A549 treated with RU486 at 1 μM for 4 hours (cell line): ENCODE measurements at places on chromosomes 5 and 9. TPM values are rescaled to one million over a fixed set of nuclear protein-coding genes. Genes with fewer than 3 reads are reported as not detected.

ZFP2 gene
- total RNA-seq, result not detected in 5 replicates

FOXD4L4 gene
- 0.03 TPM in 1 of 5 replicates, not detected in the others for total RNA-seq

PTGES gene
- 108 to 136 TPM (median 113 TPM) in 5 replicates for total RNA-seq

AP3S1 gene
- total RNA-seq, result 27.9 to 86.9 TPM (median 74.3 TPM) in 5 replicates

ZNF883 gene
- 0.74 to 1.1 TPM (median 0.83 TPM) in 5 replicates for total RNA-seq

HTR1A gene
- not detected in 5 replicates for total RNA-seq

CDC25C gene
- 10.7 to 12.9 TPM (median 11.2 TPM) in 5 replicates for total RNA-seq

P4HA2 gene
- 36.0 to 46.4 TPM (median 42.2 TPM) in 5 replicates for total RNA-seq

ATOX1 gene
- total RNA-seq, result 188 to 219 TPM (median 199 TPM) in 5 replicates

SLC4A9 gene
- not detected in 5 replicates for total RNA-seq

NTRK2 gene
- 0.01 to 0.07 TPM in 2 of 5 replicates, not detected in the others for total RNA-seq

SAXO1 gene
- total RNA-seq, result not detected in 5 replicates

SLC36A2 gene
- total RNA-seq, result not detected in 5 replicates

MCCC2 gene
- 37.7 to 46.1 TPM (median 42.7 TPM) in 5 replicates for total RNA-seq

IL3 gene
- total RNA-seq, result not detected in 5 replicates

RCL1 gene
- total RNA-seq, result 39.6 to 50.3 TPM (median 42.5 TPM) in 5 replicates
